Stimulated activated effector memory CD8-positive, alpha-beta T cell treated with anti-CD3 and anti-CD28 coated beads, Interleukin-12 subunit alpha, Interleukin-12 subunit beta, amount 100 ng/mL, for 72 hours (primary cell): ENCODE measurements at places on chromosomes 13 and 19.

DNA sequence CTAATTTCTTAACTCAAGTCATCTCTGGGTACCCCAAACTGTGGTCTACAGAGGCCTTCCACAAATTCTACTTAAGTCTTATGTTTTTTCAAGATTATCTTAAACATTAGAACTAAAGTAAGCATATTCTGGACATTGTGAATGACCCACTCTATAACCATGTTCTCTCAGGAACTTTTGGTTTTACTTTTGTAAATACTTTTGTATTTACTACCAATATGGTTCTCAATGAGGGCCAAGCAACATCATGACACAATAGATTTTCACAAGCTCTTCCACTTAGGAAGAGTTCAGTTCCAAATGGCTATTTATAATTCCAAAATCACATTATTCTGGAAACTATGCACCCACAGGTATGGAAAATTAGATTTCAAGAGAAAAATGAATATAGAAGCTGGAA lies 10.8 kb downstream of the DIAPH3 start:
- DNase-seq = no peak

GRCh38 chr13:52419080-52419479 lies 13.1 kb upstream of the THSD1 start:
- no peak for DNase-seq

DNA sequence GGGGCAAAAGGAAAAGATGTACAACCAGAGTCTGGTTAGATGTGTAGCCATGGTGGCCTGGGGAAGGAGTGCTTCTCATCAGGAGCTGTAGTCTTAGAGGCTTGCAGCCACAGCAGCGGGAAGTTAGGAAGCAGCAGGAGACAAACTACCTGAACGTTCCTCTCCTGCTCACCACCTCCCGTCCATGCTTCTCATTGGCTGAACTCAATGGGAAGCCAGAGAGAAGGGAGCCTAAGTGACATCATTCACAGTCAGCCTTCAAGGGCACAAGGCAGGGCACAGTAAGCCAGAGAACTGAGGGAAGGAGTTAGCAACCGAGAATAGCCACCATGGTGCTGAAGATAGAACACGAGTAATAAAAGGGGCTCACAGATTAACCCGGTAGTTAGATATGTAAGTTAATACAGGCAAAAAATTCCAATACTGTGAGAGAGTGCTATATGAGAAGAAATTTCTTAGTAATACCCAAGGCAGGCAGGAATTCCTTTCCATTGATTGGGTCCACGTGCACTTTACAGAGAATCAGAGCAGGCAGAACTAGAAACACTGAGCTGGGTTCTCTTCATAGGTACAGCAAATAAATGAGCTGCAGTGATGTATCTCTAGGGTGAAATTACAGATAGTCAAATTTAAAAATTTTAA lies 391.5 kb upstream of the DACH1 start:
- no peak for DNase-seq

- DNase-seq = no peak
These were observed 69.6 kb downstream of the ERCC5 start for GRCh38 chr13:102915393-102915930.

DNA sequence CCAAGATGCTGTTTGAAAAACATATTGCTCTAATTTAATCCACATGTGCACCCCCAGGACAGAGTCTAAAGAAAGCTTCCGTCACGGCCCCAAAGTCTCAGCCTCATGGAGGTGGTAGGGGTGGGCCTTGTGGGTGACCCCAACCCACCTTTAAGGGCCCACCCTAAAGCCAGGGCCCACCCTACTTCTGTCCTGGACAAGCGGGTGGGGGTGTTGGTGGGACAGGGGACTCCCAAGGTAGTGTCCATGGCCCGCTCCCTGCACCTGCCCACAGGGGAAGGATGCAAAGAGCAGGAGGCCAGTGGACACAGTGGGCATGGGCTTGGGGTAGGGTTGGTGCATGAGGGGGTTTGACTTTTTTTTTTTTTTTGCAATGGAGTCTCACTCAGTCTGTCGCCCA lies 66.8 kb downstream of the KCTD15 start:
- DNase-seq = no peak

DNA sequence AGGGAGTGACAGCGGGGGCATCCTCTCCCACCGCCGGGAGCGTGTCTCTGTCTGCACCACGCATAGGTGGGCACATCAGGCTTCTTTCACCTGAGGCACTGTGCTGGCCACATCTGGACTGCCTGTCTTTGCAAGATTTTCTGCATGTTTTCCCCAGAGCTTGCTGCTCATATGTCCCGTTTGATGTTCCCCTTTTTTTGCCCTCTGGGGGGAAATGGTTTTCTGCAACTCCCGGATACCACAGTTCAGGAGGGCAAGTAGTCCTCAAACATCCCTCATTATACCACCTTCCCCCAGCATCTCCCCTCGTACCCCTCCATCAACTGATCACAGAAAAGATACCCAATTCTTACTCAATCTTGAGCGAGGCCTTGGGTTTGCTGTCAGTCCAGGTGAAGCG lies 168.0 kb downstream of the PAN3 start:
- no peak for DNase-seq

- DNase-seq = no peak
These were observed 14.0 kb downstream of the FRY start for GRCh38 chr13:32045537-32045936.
